ENCODE measurements at places on chromosomes 13 and 19. TPM values are rescaled to one million over a fixed set of nuclear protein-coding genes. Genes with fewer than 3 reads are reported as not detected.

- H3K36me3 ChIP-seq = peaks cover 10% of the 10 kb centered on the region
- H3K27me3 ChIP-seq = no peaks in the 10 kb centered on the region
- H3K27ac ChIP-seq = no peak overlapping the region
- DNase-seq = no peak
These were observed 10.0 kb downstream of the CUL4A start for GRCh38 chr13:113219256-113219940.

- no peaks in the 10 kb centered on the region for H3K27me3 ChIP-seq
- H3K36me3 ChIP-seq = peaks cover 51% of the 10 kb centered on the region
- H3K27ac ChIP-seq = peak overlapping the region; percentile 33
- no peak overlapping the region for H3K4me3 ChIP-seq
- no peak for DNase-seq
These were observed 12.1 kb downstream of the PPP6R1 start for GRCh38 chr19:55246462-55247451.

DNA sequence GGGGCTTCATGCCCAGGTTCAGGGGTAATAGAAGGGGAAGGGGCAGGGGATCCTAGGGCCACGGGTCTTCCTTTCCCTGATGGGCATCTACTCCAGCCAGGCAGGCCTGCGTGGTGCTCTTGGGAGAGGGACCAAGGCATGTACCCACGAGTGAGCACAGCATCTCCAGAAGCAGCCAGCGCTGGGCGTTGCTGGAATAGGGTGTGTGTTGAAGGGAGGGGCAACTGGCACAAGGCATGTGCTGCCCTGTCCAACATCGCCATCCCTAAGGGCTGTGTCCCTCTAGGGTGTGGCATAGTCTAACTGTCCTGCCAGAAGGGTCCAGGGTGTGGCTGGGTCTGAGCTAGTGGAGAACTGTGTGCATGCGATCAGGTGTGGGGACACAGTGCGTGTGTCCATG lies 2.9 kb downstream of the NOTCH3 start:
- no peak for DNase-seq
- no peaks in the 10 kb centered on the region for H3K27me3 ChIP-seq
- H3K4me1 ChIP-seq = peaks cover 18% of the 10 kb centered on the region
- peaks cover 35% of the 10 kb centered on the region for H3K36me3 ChIP-seq

DNA sequence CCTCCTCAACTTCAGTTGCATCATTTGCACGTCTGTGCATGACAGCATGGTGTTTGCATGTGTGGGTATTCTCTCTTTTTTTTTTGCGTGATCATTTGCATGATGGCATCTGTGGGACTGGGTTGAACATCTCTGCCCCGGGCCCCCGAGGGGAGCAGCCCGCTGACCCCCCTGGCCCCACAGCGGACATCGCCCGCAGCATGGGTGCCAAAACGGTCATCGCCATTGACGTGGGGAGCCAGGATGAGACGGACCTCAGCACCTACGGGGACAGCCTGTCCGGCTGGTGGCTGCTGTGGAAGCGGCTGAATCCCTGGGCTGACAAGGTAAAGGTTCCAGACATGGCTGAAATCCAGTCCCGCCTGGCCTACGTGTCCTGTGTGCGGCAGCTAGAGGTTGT lies 23.1 kb downstream of the PNPLA6 start:
- no peak for DNase-seq
- H3K27ac ChIP-seq = no peak overlapping the region
- H3K27me3 ChIP-seq = no peaks in the 10 kb centered on the region

DNA sequence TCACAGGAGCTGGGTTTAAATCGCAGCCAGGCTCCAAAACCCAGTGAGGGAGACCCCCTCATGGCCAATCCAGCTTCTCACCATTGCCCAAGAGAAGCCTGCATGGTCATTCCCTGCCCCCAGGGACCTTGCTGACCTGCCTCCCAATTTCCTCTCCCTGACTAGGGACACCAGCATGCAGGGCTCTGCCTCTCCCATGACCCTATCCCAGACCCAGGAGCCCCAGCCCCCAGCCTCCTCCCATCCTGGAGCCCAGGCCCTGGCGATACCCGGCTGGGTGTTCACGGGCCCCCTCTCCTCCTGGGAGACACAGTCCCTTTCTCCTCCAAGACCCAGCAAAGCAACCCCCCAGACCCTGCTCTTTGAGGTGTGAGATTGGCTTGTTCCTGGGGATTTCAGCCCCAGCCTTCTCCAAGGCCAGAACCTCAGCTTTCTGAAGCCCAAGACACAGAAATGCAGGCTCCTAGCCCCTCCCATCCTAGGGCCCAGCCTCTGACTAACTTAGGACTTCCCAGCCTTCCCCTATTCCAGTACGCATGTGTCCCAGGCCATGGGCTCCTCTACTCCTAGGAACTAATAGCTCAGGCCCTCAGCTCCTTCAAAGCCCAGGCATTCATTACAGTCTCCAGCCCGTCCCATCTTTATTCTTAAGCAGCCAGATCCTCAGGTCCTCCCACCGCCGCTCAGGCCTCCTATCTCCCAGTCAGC lies 1.1 kb downstream of the GYS1 start:
- no peaks in the 10 kb centered on the region for H3K27me3 ChIP-seq
- peaks cover 61% of the 10 kb centered on the region for H3K36me3 ChIP-seq
- peak overlapping the region; percentile 92 for H3K4me3 ChIP-seq
- peak overlapping the region; percentile 94 for H3K27ac ChIP-seq
- peaks cover 35% of the 10 kb centered on the region for H3K4me1 ChIP-seq

DNA sequence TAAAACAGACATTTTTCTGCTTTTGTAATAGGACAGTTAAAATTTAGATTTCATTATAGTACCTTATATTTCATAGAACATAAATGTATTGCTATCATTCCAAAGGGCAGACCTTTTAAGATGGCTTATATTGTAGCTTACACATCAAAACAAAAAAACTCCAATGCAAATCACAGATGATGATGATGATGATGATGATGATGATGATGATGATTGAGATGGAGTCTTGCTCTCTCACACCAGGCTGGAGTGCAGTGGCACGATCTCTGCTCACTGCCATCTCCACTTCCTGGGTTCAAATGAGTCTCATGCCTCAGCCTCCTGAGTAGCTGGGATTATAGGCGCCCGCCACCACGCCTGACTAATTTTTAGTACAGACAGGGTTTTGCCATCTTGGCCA lies 189.9 kb upstream of the RNF113B start:
- H3K36me3 ChIP-seq = no peaks in the 10 kb centered on the region
- H3K27ac ChIP-seq = no peak overlapping the region

DNA sequence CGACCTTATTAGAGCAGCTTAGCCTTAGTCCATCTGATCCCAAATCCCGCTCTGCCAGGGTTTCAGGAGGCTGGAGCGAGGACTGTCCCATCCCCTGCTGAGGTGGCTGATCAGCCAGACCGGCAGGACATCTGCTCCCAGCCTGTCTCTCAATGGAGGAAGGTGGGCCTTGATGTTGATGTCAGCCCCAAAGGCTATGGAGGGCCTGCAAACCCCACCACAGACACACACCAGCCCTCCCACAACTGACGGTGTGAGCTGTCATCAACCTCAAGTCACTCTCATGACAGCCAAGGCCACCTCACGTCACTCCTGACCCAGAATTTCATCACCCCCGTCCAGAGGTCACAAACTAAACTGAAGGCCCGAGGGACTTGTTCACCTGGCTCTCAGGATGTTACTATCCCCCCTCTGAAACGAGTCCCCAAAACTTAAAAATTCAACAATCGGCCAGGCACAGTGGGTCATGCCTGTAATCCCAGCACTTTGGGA lies 25.5 kb downstream of the RHPN2 start:
- no peaks in the 10 kb centered on the region for H3K27me3 ChIP-seq
- peaks cover 60% of the 10 kb centered on the region for H3K4me1 ChIP-seq
- H3K4me3 ChIP-seq = no peak overlapping the region
- peaks cover 74% of the 10 kb centered on the region for H3K36me3 ChIP-seq
- H3K27ac ChIP-seq = peak overlapping the region; percentile 46

GRCh38 chr19:40686882-40687524 lies 3.4 kb downstream of the NUMBL start:
- no peak for DNase-seq
- no peaks in the 10 kb centered on the region for H3K4me1 ChIP-seq
- H3K4me3 ChIP-seq = no peak overlapping the region
- H3K27me3 ChIP-seq = no peaks in the 10 kb centered on the region

- no peak overlapping the region for H3K27ac ChIP-seq
- no peaks in the 10 kb centered on the region for H3K27me3 ChIP-seq
- no peak overlapping the region for H3K4me3 ChIP-seq
- no peak for DNase-seq
These were observed 382.8 kb upstream of the ZNF507 start for GRCh38 chr19:31962561-31962996.

- H3K36me3 ChIP-seq = no peaks in the 10 kb centered on the region
- H3K27ac ChIP-seq = no peak overlapping the region
- no peaks in the 10 kb centered on the region for H3K4me1 ChIP-seq
- H3K4me3 ChIP-seq = no peak overlapping the region
- DNase-seq = no peak
These were observed 244.2 kb upstream of the ZNF507 start for GRCh38 chr19:32101206-32101605.

DNA sequence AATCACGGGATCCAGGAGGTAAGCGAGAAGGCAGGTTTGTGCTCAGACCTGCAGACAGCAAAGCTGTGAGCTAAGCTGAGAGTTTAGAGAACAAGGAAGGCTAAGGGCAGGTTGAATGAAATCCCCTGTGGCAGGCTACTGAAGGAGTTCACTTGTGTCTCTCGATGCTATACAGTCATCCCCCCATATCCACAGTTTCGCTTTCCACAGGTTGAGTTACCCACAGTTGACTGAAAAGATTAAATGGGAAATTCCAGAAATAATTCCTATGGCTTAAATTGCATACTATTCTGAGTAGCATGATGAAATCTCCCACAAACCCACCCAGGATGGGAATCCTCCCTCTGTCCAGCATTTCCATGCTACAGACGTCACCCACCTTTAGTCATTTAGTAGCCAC lies 49.6 kb downstream of the ABCC4 start:
- no peak overlapping the region for H3K4me3 ChIP-seq
- H3K4me1 ChIP-seq = peaks cover 34% of the 10 kb centered on the region
- DNase-seq = no peak
- no peaks in the 10 kb centered on the region for H3K36me3 ChIP-seq

GRCh38 chr19:31586282-31586681 lies 237.0 kb upstream of the TSHZ3 start:
- no peak overlapping the region for H3K27ac ChIP-seq
- H3K27me3 ChIP-seq = no peaks in the 10 kb centered on the region
- H3K36me3 ChIP-seq = no peaks in the 10 kb centered on the region
- no peaks in the 10 kb centered on the region for H3K4me1 ChIP-seq
- no peak for DNase-seq

GRCh38 chr19:51448411-51449016 lies 9.7 kb downstream of the SIGLEC8 start:
- H3K27me3 ChIP-seq = peaks cover 93% of the 10 kb centered on the region
- H3K27ac ChIP-seq = no peak overlapping the region
- H3K4me3 ChIP-seq = no peak overlapping the region
- H3K36me3 ChIP-seq = no peaks in the 10 kb centered on the region

GRCh38 chr19:496112-496665 lies at the start of gene MADCAM1:
Gene MADCAM1, plus strand, starts transcription at chr19:496486. Its CDS starts 14 bp downstream, at chr19:496500.
- no peak within 1 kb of the TSS for H3K27ac ChIP-seq
- peaks cover 19% of the 10 kb centered on the region for H3K36me3 ChIP-seq
- peaks cover 8% of the 10 kb centered on the region for H3K4me1 ChIP-seq
- DNase-seq = no peak

DNA sequence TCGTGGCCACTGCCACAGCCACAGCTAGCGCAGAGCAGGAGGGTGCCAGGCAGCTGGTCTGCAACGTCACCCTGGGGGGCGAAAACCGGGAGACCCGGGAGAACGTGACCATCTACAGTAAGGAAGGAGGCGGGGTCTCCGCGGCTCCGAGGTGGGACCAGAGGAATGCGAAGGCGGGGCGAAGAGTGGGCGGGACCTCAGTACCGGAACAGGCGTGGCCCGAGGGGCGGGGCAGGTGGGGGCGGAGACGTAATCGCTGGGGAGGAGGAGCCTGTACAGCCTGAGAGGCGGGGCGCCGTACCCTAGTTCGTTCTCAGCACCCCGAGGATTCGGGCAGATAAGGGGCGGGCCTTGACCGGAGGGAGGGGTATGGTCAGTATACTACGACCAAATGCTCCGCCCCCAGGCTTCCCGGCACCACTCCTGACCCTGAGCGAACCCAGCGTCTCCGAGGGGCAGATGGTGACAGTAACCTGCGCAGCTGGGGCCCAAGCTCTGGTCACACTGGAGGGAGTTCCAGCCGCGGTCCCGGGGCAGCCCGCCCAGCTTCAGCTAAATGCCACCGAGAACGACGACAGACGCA lies 2.5 kb downstream of the ICAM5 start:
- H3K4me1 ChIP-seq = peaks cover 15% of the 10 kb centered on the region
- peak overlapping the region; percentile 59 for H3K4me3 ChIP-seq
- peak; percentile 89 for DNase-seq
- peaks cover 49% of the 10 kb centered on the region for H3K36me3 ChIP-seq
- peaks cover 30% of the 10 kb centered on the region for H3K27me3 ChIP-seq

GRCh38 chr13:110540871-110541525 lies 20.5 kb downstream of the RAB20 start:
- DNase-seq = no peak
- no peaks in the 10 kb centered on the region for H3K4me1 ChIP-seq
- no peak overlapping the region for H3K4me3 ChIP-seq
- H3K36me3 ChIP-seq = peaks cover 10% of the 10 kb centered on the region

- no peak for DNase-seq
- H3K27ac ChIP-seq = no peak overlapping the region
- no peaks in the 10 kb centered on the region for H3K4me1 ChIP-seq
- H3K27me3 ChIP-seq = no peaks in the 10 kb centered on the region
- no peak overlapping the region for H3K4me3 ChIP-seq
These were observed 1346.8 kb downstream of the UQCRFS1 start for GRCh38 chr19:27865927-27866777.

GRCh38 chr13:70388935-70389334 lies 280.7 kb upstream of the KLHL1 start:
- H3K4me3 ChIP-seq = no peak overlapping the region
- no peak for DNase-seq
- no peaks in the 10 kb centered on the region for H3K27me3 ChIP-seq

DNA sequence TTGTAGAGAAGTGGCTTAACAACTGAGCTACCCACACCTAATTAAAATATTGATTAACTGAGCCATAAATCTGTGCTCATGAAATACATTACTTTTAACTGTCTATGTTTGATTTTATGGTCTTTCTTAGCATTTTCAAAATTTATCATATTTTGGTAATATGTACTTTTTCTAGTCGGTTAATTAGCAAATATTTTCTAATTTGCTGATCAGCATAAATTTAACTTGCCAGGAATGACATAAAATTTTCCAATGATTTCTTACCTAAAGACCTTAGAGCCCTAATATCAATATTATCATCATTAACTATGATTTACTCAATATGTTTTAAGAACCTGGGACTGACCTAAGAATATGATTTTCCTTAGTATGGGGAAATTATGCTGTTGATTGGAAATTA lies 19.9 kb upstream of the COG6 start:
- no peak overlapping the region for H3K4me3 ChIP-seq
- H3K4me1 ChIP-seq = no peaks in the 10 kb centered on the region
- DNase-seq = no peak
- H3K27me3 ChIP-seq = peaks cover 5% of the 10 kb centered on the region
- H3K27ac ChIP-seq = no peak overlapping the region
- no peaks in the 10 kb centered on the region for H3K36me3 ChIP-seq

- DNase-seq = no peak
- no peak overlapping the region for H3K4me3 ChIP-seq
- no peak overlapping the region for H3K27ac ChIP-seq
- H3K27me3 ChIP-seq = no peaks in the 10 kb centered on the region
These were observed 61.8 kb downstream of the RAB20 start for GRCh38 chr13:110499621-110500281.

GRCh38 chr13:57716295-57716694 lies 84.8 kb downstream of the PCDH17 start:
- no peaks in the 10 kb centered on the region for H3K27me3 ChIP-seq
- no peak overlapping the region for H3K27ac ChIP-seq
- no peaks in the 10 kb centered on the region for H3K4me1 ChIP-seq

GPC5 gene
- not detected for total RNA-seq

PCSK4 gene
- 5.5 TPM for total RNA-seq

SIGLEC7 gene
- total RNA-seq = not detected

MISP gene
- total RNA-seq = 90.5 TPM

CFAP97D2 gene
- not detected for total RNA-seq

ZMYM5 gene
- total RNA-seq = 8.6 TPM

NLRP4 gene
- total RNA-seq = not detected

ZNF93 gene
- 6.5 TPM for total RNA-seq
